LHCN-M2 (cell line): ENCODE measurements at places on chromosomes 4 and X. TPM values are rescaled to one million over a fixed set of nuclear protein-coding genes. Genes with fewer than 3 reads are reported as not detected.

HS3ST1 gene
- under 0.01 and 0.06 TPM in 2 replicates for total RNA-seq

DNA sequence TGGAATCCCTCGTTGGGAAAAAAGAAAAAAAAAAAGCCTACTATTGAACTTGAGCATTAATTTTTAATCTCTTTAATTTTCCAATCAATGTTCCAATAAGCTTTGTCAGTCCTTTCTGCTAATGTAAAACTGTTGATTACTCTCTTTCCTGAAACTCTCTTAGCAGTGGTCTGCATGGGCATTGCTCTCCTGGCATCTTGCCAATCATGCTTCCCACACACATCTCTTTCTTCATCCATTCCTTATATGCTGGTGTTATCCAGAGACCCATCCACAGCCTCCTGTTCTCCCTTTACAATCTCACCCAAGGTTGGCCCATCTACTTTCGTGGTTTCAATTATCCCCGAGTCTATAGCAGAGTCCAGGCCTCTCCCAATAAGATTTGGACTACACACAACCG lies 31.8 kb upstream of the KCNE5 start:
- no peak for DNase-seq

DNA sequence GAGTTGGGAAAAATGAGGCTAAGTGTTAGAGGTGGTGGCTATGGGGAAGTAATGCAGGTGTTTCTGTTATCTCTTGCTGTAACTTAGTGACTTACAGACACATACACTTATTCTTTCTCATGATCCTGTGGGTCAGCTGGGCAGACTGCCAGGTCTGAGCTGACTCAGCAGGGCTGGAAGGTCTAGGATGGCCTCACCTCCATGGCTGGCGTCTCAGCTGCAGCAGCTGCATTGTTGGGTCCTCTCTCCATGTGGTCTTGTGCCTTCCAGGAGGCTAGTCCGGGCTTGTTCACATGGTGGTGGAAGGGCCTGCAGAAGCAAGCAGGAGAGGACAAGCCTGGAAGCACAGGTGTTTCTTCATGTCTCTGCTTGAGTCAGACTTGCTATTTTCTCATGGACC lies 172.7 kb downstream of the NHS start:
- peak; percentile 92 for DNase-seq

DNA sequence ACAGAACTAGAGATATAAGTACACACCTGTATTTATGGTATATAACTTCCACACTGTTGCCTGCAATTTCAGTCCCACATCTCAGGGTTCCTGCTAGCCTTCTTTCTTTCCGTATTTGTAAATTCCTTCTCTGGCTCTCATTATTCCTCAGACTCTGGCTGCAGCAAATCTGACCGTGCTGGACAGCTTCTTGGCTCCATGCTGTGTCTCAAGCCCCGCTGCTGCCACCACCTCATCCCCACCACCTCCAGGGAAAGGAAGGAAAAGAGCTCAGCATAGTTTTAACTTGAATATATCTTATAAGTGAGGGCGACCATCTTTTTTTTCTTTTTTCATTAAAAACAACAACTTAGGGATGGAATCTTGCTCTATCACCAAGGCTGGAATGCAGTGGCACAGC lies 155.6 kb upstream of the CXCL13 start:
- DNase-seq = no peak

DNA sequence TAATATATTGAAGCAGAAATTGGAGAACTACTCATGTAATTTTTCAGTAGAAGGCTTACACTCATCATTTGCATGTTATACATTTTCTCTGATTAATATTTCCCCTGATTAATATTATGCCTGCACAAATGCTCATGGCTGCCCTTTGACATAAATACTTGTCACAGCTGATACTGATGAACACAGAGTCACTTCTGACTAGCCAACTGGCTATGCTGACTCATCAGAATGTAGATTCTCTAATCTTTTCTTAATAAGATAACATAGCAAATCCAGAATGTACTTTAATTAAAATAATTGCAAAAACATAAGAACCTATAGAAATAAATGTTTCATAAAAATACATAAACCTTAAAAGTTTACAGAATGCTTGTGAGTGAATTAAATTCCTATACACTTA lies 52.4 kb upstream of the C4orf54 start:
- DNase-seq = no peak

DNA sequence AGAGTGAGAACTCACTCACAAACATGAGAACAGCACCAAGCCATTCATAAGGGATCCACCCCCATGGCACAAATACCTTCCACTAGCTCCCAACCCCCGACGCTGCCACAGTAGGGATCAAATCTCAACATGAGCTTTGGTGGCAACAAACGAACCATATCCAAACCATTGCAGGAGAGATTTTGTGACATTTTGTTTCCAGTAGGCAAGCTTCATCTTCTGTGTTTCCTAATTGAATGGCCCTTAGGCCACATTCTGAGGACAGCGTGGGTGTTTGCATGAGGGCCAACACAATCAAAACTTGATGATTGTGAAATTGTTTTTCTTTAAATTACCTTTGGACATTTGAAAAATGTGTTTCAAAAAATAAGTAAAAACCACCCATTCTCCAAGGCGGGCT lies 102.6 kb upstream of the LNX1 start:
- no peak for DNase-seq

- no peak for DNase-seq
Measured at GRCh38 chrX:27840881-27841280, 33.1 kb downstream of the MAGEB10 start.

- no peak for DNase-seq
Measured at GRCh38 chr4:22695917-22696316, 3.2 kb downstream of the GBA3 start.

DNA sequence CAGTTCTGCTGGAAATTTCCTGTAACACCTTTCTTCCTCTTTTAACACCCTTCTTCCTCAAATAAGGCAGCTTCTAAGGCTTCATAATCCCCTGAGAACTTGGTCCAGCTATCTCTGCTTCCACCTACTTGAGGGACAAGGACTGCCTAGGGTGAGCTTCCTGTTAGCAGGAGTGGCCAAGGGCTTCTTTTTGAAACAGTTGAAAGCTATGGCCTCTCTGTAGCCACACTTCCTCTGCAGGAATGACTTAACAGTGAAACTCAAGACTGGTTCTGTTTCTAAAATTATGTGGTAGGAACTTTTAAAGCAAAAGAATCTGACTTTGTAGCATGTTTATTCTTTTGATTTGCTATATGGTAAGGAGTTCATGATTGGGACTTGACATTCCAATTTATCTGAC lies 108.5 kb upstream of the WDR1 start:
- no peak for DNase-seq

- DNase-seq = no peak
Measured at GRCh38 chrX:71439896-71440295, 73.7 kb downstream of the TAF1 start.

- no peak for DNase-seq
Measured at GRCh38 chr4:55030589-55030988, 94.8 kb downstream of the KDR start.
